GM12891 (cell line): ENCODE measurements at places on chromosomes 4 and X.
A peak's percentile ranks its signal among the peaks of the same experiment; 100 is the strongest.

- DNase-seq, result no peak
Observed at GRCh38 chr4:18250564-18250963, 229.0 kb upstream of the LCORL start.

GRCh38 chrX:66601522-66601921 lies 37.4 kb downstream of the EDA2R start:
- DNase-seq, result no peak

DNA sequence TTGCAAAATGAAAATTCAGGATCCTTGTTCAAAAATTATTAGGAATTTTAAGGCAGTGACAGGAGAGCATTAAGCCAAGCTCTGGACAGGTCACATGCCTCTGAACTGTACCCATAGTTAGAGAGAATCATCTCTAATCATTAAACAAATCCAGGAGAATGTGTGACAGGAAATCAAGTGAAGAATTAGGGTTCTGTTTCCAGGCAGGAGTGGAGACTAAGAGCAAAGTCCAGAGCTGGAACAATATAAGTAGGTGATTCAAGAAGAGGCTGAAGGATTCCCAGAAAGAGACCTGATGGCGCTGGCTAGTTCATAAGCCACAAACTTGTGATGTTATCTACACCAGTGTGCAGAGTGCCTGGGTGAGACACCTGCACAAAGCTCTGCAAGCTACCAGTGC lies 104.6 kb upstream of the PRKG2 start:
- no peak for DNase-seq

DNA sequence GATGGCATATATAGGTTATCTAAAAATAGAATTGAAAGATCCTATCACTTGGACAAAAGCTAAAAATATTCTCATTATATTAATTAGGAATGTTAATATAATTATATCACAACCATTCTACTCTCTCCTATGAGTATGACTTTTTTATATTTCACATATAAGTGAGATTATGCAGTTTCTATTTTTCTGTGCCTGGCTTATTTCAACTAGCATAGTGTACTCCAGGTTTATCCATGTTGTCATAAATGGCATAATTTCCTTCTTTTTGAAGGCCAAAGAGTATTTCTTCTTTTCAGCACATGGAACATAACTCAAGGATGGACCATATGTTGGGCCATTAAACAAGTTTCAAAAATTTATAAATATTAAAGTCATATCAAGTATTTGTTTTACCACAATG lies 421.2 kb upstream of the CTSO start:
- DNase-seq, result no peak

GRCh38 chr4:175394208-175394607 lies 417.9 kb downstream of the GPM6A start:
- DNase-seq, result no peak

GRCh38 chr4:77734928-77735327 lies 84.2 kb downstream of the CNOT6L start:
- DNase-seq, result peak; percentile 23

- no peak for DNase-seq
Observed at GRCh38 chr4:69860052-69860451, at the start of gene SULT1E1. Gene SULT1E1 (minus strand): TSS chr4:69860145. CDS start chr4:69857644, 2,501 bp downstream.

DNA sequence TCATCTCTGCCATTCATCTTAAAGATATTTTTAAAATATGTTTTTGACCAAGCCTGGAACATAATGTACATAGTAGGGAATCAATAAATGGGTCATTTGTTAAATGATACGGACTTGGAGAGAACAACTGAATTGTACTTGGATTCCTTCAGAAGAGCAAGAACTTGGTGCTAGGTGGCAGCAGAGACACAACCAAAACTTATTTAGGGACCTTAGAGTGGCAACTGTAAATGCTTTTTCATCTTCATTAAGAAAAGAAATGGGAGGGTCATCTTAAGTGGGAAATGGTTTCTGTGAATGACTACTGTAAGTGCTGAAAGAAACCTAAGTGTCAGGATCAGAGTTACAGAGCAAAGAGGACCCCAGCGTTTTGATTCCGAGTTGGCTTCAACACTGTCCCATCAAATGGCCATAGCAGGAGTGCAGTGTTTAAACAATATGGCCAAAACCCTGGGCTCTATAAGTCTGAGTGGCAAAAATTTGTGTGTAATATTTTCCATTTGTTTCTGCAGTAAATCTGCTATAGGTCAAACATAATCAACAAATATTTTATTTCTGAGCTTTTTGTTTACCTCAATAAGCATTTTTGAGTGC lies 213.6 kb downstream of the PALLD start:
- no peak for DNase-seq

DNA sequence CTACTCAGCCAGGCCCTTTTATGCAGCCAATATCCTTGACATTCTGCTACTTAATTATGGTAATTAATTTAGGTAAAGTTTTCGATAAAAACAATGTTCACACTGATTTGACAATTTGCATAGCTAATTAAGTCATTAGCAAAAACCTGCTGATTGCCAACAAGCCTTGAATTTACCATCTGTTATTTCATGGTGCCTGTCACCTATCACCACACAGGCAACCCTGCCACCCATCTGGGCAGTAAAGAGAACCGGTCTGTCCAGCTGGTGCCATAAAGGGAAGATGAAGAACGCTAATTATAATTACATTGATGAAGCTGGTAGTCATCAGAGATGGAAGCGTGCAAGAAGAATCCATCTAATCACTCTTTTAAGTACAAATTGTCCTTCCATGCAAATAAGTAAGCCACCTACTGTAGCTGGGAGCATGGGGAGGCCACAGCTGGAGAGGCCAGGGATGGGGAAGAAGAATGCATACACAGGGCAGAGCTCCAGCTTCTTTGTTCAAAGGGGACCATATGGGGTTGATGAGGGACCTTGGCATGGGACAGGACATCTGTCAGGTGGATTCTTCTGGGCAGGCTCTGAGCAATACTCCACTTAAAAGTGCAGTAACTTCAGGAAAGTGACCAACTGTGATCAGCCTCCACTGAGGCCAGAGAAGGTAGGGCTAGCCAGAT lies 277.3 kb upstream of the TAPT1 start:
- DNase-seq, result no peak

- no peak for DNase-seq
Observed at GRCh38 chrX:95836517-95836916, 848.1 kb upstream of the DIAPH2 start.

DNA sequence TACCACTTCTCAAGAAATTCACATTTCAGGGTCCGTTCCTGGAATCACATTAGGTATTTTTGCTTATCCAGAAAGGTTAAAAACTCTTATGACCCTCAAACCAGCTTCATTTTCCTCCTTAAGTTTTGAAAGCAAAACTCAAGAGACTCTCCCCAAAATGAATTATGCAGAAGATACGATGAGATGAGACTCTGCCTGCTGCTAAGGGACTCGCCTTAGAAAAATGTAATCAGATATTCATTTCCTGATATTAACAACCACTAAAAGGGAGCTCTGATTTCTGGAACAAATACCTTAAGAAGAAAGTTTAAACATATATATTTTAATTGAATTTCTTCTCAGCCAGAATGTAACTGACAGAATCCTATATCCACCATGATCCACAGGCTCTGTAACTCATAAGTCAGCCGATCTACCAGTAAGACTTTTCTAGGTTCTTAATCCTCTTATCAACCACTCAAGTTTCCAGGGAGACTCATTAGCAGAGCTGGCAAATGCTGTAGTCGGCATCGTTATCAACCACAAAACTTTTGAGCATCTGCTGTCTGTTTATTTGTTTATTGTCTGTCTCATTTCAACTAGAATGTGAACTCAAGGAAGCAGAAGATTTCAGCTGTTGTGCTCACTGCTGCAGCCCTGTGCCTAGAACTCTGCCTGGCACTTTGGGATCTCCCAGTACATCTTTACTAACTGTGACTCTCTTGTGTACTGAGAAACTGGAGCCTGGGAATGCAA lies 112.5 kb downstream of the LDB2 start:
- no peak for DNase-seq

GRCh38 chr4:8144359-8144758 lies 14.3 kb downstream of the ABLIM2 start:
- no peak for DNase-seq
